ENCODE measurements at places on chromosomes 7 and 10.

DNA sequence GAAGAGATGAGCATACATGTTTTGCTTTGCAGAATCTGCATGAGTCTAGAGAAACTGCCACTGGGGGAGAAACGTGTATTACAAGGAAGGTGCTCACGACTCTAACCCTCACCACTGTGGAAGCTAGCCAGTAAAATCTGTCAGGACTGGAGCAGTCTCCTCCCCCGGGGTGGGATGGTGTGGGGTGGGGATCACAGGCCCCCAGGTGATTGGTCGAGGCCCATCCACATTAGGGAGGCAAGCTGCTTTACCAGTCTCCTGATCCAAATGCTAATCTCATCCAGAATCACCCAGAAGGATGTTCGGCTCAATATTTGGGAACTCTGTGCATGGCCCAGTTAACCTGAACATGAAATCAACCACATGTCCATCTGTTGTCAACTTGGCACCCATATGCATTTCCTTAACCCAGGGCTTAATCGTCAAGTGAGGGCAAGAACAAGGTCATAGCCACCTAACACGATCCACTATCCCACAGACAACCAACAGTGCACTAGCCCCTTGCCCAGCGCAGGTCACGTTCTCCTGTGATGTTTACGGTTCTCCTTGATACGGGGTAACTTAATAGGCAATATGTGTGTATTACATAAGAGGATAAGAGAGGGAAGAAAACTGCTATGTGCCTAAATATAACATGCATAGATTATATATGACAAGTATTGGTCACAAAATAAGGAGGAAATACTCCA, 40.8 kb downstream of the DNAJB6 start:
- no peak for DNase-seq

GRCh38 chr10:69963178-69963834, 89.3 kb upstream of the MACROH2A2 start:
- DNase-seq = no peak

DNA sequence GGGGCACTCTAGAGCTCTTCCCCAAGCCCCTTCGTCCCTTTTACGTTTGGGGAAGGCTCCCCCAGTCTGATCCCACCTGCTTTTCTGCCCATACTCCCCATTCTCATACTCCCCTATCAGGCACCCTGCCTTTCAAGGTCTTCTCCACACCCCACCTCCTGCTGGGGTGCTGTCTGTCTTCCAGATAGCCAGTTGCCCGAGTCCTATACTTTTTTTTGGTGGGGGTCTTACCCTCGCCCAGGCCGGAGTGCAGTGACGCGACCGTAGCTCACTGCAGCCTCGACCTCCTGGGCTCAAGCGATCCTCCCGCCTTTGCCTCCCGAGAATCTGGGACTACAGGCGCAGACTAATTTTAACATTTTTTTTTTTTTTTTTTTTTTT, 775 bp upstream of the ABHD11 start:
- no peak for DNase-seq

DNA sequence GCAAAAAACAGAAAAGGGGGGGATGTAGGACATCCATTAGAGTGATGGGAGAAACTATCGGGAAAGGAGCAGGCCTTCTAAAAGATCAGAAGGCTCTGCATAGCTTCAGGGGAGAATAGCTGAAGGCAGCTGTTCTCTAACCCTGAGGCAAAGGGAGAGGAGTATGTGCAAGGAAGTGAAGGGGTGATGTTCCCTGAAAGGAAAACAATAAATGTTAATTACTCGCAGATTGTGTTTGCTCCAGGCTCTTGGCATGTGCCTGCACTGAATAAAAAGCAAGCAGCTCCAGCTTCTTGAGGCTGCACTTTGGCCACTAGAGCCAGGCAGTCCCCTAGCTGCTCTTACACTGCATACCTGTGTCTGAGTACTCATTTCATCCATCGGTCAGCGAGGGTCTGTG, 14.4 kb upstream of the STARD3NL start:
- DNase-seq = no peak

DNA sequence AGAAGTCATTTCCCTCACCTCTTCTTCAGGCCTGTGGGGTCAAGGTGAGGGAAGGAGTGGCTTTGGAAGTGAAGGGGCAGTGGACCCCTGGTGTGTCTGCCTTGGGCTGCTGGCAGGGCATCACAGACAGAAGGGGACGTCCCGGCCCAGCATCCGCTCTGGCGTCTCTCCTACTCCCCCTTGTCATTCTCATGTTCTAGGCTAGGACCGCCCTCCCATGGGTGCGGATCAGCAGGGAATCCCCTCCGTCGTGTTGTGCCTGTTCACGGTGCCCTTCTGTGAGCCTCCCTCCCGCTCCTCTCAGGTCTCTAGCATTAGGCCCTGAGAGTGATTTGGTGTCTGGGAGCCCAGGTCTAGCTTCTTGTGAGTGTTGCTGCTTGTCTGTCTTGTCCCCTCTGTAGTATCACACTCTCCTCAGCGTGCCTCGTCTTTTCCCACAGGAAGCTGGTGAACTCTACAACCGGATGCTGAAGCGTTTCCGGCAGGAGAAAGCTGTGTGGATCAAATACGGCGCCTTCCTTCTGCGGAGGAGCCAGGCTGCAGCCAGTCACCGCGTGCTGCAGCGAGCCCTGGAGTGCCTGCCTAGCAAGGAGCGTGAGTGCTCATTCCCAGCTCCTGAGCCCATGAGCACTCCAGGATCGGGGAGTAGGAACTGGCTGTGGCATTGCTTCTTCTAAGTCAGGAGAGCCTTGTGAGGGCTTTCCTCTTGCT, 8.5 kb downstream of the CALHM2 start:
- no peak for DNase-seq

- peak; percentile 59 for DNase-seq
Observed at GRCh38 chr7:107180378-107180777, 11.6 kb downstream of the HBP1 start.

- DNase-seq = no peak
Observed at GRCh38 chr10:63286754-63287264, 153.7 kb downstream of the NRBF2 start.

DNA sequence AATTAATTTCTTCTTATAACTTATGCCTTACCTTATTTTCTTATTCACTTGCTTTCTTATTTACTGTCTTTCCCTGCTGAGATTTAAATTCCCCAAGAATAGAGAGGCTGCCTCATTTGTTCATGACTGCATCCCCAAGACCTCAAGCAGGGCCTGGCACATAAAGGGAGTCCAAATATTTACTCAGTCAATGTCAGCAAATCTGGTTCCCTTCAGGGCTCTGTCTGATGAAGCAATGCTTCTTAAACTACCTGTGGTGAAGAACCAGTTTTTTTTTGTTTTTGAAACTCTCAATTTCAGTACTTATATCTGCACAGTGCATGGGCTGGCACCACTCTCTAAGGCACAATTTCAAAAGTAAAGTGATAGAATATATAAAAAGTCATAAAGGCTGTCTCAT, 4.7 kb downstream of the ZNF239 start:
- DNase-seq = no peak

DNA sequence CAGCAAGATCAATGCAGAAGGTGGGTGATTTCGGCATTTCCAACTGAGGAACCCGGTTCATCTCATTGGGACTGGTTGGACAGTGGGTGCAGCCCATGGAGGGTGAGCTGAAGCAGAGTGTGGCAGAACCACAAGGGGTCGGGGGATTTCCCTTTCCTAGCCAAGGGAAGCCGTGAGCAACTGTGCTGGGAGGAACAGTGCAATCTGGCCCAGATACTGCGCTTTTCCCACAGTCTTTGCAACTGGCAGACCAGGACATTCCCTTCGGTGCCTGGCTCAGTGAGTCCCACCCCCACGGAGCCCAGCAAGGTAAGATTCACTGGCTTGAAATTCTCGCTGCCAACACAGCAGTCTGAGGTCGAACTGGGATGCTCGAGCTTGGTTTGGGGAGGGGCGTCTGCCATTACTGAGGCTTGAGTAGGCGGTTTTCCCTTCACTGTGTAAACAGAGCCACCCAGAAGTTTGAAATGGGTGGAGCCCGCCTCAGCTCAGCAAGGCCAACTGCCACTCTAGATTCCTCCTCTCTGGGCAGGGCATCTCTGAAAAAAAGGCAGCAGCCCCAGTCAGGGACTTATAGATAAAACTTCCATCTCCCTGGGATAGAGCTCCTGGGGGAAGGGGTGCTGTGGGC, 58.6 kb upstream of the SLC26A5 start:
- no peak for DNase-seq

DNA sequence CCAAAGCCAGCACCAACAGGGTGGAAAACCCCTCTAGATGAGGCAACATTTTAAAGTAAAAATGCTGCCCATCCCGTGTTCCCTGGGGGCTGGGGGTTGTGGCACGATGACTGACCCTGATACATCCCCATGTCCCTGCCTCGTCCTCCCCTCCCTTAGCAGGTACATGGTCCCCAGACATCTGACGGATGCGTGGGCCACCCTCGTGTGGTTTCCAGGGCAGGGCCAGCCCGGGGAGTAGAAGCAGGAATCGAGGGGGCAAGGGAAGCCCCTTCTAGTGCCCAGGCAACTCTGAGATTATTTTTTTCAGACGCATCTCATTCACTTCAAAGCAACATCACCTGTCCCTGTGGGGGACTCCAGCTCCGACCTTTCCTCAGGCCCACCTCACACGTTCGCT, 3.5 kb downstream of the TMEM130 start:
- DNase-seq = no peak

- no peak for DNase-seq
Observed at GRCh38 chr10:19958787-19959186, 142.6 kb downstream of the PLXDC2 start.

DNA sequence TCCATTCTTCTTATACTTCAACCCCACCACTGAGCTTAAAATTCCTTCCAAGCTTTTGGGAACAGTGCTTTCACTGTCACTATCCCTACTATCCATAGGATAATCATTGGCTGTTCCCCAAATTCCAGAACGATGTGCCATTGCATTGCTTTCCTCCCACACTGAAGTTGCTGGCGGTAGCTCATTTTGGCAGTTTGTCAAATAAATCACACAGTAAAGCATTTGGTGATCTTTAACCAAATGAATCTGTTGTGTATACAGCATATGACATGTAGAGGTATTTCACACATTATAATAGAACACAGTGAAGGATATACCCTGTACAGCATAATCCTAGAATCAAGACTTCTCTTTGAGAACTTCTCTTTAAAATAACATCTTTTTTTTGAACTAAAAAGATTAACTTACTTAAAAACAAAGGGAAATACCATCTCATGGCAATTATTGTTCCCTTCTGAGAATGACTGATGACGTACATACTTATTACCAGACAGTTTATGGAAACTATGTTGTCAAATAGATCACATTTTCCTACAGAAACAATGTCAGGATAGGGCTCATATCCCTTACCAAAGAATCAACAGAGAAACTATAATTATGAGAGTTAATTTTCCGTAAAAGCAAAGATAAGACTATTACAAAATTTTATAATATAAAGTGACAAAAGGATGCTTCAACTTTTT, 93.6 kb downstream of the CTNNA3 start:
- no peak for DNase-seq

GRCh38 chr7:108402865-108403264, 53.4 kb downstream of the NRCAM start:
- no peak for DNase-seq

Data from NCI-H2227 treated with DMSO at 0.1 percent for 48 hours (cell line).